ENCODE measurements at places on chromosomes 3 and 15.
A peak's percentile ranks its signal among the peaks of the same experiment; 100 is the strongest.

GRCh38 chr3:15535732-15536131 is 14.2 kb upstream of the COLQ start:
- DNase-seq, result no peak

GRCh38 chr15:100113351-100114080 is 228.3 kb downstream of the ADAMTS17 start:
- no peak for DNase-seq

DNA sequence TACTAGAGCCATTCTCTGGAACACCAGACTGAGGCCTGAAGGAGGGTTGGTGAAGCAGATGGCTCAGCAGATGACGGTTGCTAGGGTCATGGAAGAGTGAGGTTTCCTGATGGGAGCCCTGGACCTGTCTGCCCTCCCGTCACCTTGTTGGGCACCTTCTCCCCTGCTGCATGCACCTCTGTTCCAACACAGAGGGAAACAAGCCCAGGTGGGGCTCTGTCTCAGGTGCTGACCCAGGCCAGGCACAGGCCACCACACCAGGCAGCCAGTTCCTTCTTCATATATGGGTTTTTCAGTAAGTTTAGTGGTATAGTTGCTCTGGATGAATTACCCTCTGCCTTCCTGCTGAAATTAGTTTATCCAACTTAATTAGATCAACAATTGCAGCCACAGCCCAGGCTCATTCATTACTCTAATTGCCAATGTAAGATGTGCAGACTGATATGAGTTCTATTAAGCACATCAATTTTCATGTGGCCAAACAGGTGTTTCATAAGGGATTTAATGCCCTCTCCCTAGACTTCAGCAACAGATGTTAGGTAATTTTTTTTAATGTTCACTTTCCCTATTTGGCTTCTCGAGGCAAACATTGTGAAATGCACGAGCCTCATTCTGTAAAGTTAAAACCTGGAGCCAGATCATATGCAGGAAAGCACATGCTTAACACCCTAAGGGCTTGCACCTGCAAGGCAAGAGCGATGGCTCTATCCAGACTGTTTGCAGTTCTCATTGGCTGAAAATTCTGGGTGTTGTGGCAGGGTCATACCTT is 174.8 kb downstream of the CHDH start:
- DNase-seq, result no peak

GRCh38 chr3:149497966-149498670 is 23.6 kb downstream of the TM4SF4 start:
- no peak for DNase-seq

- DNase-seq, result no peak
Observed at GRCh38 chr3:106276151-106276550, 407.3 kb upstream of the CBLB start.

- DNase-seq, result no peak
Observed at GRCh38 chr3:16335333-16335732, 70.3 kb downstream of the OXNAD1 start.

GRCh38 chr15:76961268-76962011 is 29.9 kb downstream of the RCN2 start:
- DNase-seq, result no peak

GRCh38 chr3:89533275-89533674 is 425.9 kb downstream of the EPHA3 start:
- no peak for DNase-seq

DNA sequence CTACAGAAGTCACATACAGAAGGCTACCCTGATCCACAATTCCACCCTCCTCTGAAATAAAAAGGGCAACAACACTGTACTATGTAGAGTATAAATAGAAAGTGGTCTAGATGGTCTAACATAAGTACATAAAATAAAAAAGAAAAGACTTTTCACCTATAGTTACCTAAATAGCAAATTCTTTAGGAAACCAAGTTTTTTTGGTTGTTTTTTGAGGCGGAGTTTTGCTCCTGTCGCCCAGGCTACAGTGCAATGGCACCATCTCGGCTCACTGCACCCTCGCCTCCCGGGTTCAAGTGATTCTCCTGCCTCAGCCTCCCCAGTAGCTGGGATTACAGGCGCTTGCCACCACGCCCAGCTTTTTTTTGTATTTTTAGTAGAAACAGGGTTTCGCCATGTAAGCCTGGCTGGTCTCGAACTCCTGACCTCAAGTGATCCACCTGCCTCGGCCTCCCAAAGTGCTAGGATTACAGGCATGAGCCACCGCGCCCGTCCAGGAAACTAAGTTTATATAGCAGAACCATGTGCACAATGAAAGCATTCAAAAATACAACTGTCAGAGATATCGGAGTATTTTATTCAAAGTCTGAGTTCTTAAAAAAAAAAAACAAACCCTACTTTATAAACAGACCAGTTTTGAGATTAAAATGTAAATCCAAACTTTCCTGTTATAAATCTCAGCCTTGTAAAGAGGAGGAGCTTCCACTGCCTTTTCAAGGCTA is 1.7 kb downstream of the SIN3A start:
- no peak for DNase-seq

DNA sequence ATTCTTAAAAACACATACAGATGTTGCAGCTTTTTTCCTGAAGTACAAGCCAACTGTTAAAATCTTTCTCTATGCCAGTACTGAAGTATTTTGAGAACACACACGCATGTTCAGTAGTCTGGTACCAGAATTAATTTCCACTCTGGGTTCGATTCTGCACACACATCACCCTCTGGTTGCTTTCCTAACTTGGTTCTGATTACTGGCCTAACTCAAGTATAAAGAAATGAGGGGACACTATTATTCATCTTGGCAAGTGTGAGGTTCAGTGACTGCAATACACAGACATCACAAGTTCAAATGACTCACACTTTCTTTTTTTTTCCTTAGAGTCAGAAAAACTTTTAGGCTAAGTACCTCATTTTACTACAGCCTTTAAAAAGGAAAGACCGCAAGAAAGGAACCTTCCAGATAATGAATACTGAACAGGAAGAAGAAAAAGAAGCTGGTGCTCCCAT is 37.4 kb upstream of the LDHAL6B start:
- peak; percentile 84 for DNase-seq

- no peak for DNase-seq
Observed at GRCh38 chr3:13134879-13135206, 61.6 kb upstream of the IQSEC1 start.

DNA sequence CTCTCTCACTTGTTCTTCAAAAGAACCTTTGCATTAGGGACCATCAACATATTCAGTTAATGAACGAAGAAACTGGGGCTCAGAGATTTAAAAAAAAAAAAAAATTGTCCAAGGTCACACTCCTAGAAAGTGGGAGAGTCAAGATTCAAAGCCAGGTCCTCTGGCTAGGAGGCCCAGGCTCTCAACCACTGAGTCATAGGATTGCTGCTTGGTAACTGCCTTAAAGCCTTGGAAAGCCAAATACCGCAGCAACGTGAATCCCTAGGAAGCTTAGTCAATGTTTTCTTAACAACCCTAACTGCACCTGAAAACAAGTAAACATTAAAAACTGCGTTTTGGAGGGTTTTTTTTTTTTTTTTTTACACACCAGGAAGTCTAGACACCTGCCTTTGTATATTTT is 156.8 kb downstream of the WNT5A start:
- peak; percentile 98 for DNase-seq

- no peak for DNase-seq
Observed at GRCh38 chr3:16937326-16937845, 52.6 kb downstream of the PLCL2 start.

DNA sequence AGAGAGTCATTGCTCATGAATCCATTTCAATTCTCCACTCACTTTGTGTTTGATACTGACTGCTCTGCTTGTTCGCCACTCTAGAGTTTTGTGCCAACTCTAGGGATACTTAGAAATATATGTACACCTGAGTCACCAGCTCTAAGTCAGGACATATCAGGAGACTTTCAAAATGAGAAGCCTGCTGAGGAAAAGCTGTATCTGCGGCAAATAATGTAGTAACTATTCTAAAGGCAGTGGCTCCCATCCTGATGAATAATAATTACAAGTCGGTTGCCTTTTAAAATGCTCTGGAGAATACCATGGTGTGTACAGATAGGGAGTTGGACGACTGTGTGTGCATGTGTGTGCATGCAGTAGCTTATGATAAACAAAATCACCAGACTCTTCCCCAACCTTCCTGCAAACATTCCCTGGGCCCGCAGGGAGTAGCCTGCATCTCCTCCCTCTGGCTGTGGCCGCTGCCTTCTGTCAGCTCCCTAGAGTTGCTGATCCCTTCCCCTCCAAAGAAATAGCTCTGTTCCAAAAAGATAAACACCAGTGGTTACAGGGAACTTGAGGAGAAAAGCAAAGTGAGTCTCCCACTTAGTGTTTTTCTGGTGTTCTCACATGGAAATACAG is 346.3 kb upstream of the UMPS start:
- DNase-seq, result no peak

GRCh38 chr15:71329041-71329440 is 213.8 kb downstream of the THSD4 start:
- DNase-seq, result peak; percentile 61

DNA sequence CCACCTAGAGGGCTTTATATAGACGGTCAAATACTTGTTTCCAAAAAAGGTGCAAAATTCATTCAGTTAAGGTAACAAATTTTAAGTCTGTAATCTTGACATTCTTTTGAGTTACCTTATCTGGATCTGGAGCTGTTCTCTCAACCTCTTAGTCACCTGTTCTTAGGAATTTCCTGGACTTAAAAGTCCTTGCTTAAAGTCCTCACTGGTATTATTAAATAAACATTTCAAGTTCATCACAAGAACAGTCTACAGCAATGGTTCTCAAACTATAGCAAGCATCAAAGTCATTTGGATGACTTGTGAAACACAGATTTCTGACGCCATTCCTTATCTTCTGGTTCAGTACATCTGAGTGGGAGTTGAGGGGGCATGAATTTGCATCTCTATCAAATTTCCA is 122.9 kb upstream of the GOLIM4 start:
- no peak for DNase-seq

DNA sequence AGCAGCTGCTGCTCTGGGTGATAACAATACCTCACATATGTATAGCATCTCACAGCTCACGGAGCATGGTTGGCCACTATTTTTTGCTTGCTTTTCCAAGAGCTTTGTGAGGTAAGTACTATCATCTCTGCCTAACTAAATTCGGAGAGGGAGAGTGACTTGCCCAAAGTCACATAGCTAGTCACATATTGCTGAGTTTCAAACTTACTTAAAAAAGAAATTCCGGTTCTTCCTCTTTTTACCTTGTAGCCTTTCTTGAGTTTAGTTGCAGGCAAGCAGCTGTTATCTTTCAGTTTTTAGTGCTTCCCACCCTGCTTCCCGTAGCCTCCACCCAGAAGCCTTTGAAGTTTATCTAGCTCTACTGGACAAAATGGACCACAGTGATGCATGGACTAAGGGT is 309.2 kb downstream of the PDCD6IP start:
- DNase-seq, result no peak

DNA sequence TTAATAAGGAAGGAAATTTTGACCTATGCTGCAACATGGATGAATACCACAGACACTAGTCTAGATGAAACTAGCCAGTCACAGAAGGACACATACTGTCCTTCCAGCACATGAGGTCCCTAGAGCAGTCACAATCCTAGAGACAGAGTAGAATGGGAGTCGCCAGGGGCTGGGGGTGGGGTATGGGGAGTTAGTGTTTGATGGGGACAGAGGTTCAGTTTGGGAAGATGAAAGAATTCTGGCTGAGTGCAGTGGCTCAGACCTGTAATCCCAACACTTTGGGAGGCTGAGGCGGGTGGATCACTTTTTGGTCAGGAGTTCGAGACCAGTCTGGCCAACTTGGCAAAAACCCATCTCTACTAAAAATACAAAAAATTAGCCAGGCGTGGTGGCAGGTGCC is 99.2 kb downstream of the TPRA1 start:
- no peak for DNase-seq

- DNase-seq, result no peak
Observed at GRCh38 chr3:95172164-95172943, 1109.5 kb downstream of the NSUN3 start.

DNA sequence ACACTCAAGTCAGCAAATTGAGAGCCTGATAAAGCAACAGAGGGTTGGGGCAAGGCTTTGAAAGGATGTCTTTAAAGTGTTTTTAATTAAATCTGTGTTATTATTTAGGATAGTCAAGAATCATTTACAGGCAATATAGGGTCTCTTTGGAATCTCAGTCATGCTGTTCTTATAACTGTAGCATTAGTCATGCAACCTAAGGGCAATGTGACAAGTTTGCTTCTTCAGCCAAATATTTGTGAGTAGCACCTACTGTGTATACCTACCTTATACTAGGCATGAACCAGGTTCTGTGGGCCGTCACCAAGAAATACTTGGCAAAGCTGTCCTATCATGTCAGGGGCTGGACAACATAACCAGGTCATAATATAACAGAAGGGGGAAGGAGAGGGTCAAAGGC is 184.6 kb upstream of the TRIM42 start:
- DNase-seq, result no peak

DNA sequence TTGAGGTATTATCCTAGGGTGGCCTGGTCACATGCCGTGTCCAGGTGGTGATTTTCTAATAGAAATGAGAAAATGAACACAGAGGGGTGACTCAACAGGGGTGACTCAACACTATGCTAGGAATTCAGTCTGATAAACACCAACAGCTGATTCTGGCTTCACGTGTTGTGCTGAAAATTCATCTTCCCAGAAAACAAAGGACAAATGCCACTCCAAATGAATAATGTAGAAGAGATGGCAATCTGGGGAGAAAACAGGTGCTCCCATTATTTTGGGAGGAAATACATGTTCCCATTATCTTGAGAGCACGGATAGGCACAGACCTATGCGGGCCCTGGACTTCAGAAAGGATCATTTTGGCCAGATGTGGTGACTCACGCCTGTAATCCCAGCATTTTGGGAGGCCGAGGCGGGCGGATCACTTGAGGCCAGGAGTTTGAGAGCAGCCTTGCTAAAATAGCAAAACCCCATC is 101.2 kb upstream of the MEX3B start:
- DNase-seq, result peak; percentile 77

- DNase-seq, result no peak
Observed at GRCh38 chr3:25899352-25900101, 109.6 kb downstream of the OXSM start.

DNA sequence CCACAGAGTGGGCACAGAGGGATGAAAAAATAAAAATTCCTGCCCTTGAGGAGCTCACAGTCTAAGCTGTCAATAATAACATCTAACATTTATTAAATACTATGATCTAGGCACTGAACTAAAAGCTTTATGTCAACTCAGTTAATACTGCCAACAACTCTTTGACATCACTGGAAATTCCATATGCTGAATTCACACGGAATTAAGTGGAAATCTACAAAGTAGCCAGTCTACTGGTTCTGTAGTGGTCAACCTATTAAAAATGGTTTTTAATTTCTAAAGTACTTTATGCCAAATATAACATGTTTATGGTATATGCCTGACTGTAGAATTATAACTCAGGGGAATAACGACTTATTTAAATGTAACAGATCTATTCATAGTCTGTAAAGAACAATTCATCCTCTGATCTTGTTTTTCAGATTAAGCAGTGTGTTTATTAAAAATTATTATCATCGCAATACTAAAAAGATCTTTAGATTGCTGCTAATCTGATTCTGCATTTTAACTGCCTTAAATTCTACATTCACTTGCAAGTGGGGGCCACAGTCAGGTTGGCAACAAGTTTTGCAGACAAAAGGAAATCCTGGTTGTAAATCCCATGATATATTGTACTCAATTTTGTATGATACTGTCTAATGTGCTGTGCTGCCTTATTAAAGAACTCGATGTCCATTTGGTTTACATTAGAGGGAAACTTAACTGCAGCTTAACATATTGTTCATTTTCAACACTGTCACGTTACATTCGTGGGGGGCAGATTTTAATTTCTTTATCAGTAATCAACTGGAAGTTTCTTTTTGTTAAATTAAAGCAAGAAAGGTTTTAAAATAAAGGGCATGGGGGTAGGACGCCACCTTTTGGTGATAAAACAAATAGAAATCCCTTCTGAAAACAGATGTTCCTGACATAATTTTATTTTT is 2.6 kb upstream of the FOXP1 start:
- DNase-seq, result peak; percentile 74

- DNase-seq, result no peak
Observed at GRCh38 chr3:194256040-194256945, 94.8 kb downstream of the CPN2 start.

Measured in astrocyte of the spinal cord (primary cell).